Stimulated activated CD8-positive, alpha-beta memory T cell treated with anti-CD3 and anti-CD28 coated beads, Interleukin-4, amount 100 ng/mL, for 4 hours (primary cell): ENCODE measurements at places on chromosomes 7 and 10.

- no peak for DNase-seq
Observed at GRCh38 chr7:150964593-150965111, 13.5 kb downstream of the KCNH2 start.

- DNase-seq: no peak
Observed at GRCh38 chr7:118286131-118286530, 61.6 kb downstream of the ANKRD7 start.

DNA sequence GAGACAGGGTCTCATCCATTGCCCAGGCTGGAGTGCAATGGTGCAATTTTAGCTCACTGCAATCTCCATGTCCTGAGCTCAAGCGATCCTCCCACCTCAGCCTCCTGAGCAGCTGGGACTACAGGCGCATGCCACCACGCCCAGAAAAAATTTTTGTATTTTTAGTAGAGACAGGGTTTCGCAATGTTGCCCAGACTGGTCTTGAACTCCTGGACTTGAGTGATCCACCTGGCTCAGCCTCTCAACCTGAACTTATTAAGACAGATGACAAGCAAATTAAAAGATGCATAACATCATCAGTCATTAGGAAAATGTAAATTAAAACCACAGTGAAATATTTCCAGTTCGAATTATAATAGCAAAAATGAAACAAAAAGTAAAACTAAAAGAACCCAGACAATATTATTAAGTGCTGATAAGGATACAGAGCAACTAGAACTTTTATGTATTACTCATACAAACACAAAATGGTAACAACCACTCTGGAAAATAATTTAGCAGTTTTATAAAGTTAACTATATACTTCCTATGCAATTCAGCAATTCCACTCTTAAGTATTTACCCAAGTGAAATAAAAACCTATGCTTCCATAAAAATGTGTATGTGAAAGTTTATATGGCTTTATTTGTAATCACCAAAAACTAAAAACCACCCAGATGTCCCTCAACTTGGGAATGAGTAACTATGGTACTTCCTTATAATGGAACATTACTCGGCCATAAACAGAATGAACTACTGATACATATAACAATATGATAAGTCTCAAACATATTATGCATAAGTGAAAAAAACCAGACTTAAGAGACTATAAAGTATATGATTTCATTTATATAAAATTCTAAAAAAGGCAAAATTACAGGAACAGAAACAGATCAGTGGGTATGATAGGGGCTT lies 15.3 kb downstream of the ZFAND4 start:
- DNase-seq: no peak

GRCh38 chr7:47332681-47333553 lies 249.0 kb downstream of the TNS3 start:
- DNase-seq: no peak

GRCh38 chr10:120428754-120429153 lies 28.3 kb upstream of the PLPP4 start:
- no peak for DNase-seq

GRCh38 chr10:132423966-132424861 lies 27.2 kb downstream of the PWWP2B start:
- no peak for DNase-seq

DNA sequence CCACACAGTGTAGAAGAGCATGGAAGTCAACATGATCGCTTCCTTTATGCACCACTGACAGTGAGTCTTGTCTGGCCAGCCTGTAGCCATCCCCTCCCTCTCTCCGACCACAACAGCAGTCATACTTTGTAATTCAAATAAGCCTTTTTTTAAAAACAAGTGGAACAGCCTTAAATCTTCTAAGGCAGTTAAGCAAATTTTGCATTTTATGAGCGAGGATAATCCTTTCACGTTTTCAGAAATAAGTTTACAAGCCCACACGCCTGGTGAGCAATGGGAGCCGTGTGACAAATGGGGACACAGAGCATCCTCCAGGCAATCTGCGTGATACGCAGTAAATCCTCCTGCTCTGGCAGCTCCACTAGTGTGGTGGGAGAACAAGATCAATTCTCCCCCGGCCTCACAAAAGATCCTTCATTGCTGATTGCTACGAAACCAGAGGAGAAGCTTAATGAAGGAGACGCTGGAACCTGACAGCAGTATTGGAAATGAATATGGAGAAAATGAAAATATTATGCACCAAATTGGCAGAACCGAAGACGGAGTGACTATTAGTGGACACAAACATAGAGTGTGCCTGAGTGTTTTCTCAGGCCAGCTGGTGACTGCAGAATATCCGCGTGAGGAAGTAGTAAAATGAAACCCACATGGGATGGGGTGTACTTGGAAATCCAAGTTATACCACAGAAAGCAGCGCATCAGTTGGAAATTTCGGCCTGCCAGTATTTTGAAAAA lies 104.2 kb upstream of the CDCA7L start:
- no peak for DNase-seq

DNA sequence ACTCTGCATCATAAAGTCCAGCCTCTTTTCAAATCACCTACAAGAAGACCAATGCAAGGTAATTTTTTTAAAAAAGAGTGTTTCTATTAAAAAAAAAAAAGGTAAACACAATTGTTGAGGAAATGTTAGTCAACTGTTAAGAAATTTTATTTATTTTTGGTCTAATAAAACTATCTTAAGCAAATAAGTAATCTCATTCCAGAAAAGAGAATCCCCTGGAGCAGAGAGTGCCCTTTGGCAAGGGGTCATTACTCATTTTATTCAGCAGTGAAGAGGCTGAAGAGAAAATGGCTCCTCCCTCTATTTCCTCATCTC lies 63.4 kb upstream of the GSDME start:
- no peak for DNase-seq

GRCh38 chr10:51508156-51508555 lies 191.2 kb downstream of the CSTF2T start:
- DNase-seq: no peak

- DNase-seq: no peak
Observed at GRCh38 chr7:101597941-101598340, 31.2 kb downstream of the MYL10 start.

DNA sequence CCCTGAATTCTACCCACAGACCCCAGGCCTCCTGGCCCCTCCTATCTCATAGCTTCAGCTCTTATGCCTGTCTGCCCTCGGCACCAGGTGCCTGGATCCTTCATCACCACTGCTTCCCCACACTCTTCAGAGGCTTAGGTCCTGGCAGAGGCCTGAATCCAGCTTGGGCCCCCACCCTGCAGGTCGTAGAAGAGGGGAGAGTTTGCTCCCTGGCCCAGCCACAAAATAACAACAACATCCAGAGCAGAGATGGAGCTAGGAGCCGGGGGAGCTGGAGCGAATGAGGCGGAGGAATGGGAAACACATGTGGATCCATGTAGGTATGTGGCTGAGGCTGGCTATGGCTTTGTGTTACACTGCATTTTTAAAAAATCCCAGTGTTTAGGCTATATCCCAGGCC lies 7.8 kb upstream of the OPN4 start:
- no peak for DNase-seq

DNA sequence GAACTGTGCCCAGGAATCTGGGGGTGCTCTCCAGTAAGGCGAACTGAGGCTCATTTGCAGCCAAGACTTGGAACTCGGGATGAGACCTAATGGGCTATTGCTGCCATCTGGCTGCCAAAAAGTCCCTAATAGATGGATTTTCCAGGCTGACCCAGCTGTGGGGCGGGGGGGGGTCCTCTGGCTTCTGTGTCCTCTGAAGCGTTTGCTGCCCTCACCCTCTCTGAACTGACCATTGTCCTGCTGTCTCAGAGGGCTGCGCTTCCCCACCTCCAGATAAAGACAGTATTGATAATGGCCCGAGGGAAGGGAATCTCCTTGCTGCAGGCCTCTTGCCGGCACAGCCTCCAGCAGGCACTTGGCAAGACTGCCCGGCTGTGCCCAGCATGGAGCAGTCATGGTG lies 46.6 kb downstream of the CLEC2L start:
- DNase-seq: no peak

DNA sequence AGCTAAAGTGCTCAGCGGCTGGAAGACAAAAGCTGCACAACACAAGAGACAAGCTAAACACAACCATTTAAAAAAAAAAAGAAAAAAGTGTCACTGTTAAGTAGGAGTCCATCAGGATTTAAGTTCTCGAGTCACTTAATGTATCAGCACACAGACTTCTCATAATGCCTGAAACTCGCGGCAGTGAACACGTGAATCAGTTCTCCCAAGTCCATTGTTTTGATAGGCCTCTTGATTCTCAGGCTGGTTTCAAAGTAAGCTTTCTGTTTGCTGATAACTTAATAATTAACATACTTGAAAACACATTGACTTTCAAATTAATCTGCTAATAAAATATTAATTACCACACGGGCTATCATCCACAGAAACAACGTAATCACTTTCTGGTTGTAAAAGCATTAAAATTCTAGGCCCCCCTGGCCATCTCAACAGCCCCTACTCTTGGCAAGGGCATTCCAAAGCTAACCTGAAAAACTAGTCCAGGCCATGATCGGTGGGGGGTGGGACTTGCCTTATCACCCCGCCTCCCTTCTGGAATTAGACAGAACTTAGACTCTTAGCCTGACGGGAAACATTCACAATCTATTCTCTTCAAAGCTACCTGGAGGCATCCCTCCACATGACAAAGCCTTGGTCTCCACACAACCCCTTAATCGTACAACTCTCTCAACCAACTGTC lies 129.0 kb downstream of the DIP2C start:
- no peak for DNase-seq

DNA sequence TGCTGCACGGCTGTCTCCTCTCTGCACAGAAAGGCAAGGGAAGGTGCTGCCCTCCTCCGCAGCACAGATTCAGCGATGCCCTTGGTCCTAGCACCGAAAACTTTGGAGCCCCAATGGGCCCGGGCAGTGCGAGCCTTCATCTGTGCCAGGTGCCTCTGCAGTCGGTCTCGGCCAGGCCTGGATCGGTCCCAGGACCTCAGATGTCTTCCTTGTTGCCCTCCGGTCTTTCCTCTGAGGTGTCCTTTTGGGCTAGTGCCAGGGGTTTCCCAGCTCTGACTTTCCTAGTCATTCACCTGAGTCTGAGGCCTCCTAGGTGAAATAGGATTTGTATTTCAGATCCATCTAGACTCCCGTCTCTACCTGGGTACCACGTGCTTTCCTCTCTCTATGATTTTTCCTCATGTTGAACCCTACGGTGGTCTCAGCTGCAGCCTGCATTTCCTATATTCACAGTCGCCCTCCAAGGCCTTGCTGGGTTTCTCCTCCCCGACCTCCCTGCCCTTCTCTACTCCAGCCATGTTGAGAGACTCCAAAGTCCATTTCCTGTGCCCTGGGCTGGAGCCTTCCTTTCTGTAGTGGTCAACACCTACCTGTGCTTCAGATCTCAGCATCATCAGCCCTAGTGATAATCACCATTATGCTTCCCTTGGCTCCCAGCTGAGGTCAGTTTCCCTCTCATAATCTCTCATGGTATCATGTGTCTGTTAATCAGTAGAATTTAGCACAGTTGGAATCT lies 92.0 kb upstream of the PRSS58 start:
- DNase-seq: no peak
